Kidney (tissue), 22 donors: ENCODE measurements at places on chromosomes 6 and 20. TPM values are rescaled to one million over a fixed set of nuclear protein-coding genes. Genes with fewer than 3 reads are reported as not detected.

GRCh38 chr6:26295691-26296555 lies 69.1 kb upstream of the BTN3A2 start:
- DNase-seq, result no peak

GRCh38 chr6:23663096-23663495 lies 462.9 kb upstream of the NRSN1 start:
- no peak for DNase-seq

GRCh38 chr20:2858591-2858990 lies 14.7 kb upstream of the PTPRA start:
- no peak for DNase-seq

DNA sequence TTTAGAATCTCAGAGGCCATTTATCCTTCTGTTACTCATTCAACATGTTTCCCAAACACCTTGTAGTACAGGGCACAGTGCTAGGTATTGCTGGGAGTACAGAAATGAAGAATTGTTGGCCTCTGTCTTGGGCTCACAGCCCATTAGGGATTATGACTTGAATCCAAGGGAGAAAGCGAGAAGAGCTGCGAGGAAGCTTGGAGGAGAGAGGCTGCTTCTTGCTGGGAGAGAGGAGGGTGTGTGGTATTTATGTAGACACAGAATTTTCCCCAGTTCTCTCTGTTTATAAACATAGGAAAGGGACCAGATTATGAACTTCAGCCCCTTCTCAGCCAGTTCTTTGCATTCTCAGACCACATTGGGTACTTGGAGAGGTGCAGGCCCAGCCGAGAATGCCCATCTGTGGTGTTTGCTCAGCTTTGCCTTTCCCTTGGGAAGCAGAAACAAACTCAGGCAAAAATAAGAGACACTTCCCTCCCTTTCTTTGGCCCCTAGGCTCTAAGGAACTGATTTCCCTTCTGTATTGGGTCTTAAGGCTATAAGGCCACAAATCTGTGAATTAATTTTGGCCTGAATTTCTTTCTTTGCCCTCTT lies 17.9 kb downstream of the CHMP4B start:
- DNase-seq, result no peak

RAET1L gene
- polyA plus RNA-seq, result not detected
